ENCODE measurements at places on chromosomes 1 and 21. TPM values are rescaled to one million over a fixed set of nuclear protein-coding genes. Genes with fewer than 3 reads are reported as not detected.

Gene LMO4
- total RNA-seq, result 38.7 TPM

Gene TMPRSS15
- total RNA-seq, result not detected

Gene TMEM53
- 11.5 TPM for total RNA-seq

Gene PYCR2
- total RNA-seq, result 51.2 TPM

Gene C1QB
- 4.6 TPM for total RNA-seq
